ENCODE measurements at places on chromosomes 11 and 22.

DNA sequence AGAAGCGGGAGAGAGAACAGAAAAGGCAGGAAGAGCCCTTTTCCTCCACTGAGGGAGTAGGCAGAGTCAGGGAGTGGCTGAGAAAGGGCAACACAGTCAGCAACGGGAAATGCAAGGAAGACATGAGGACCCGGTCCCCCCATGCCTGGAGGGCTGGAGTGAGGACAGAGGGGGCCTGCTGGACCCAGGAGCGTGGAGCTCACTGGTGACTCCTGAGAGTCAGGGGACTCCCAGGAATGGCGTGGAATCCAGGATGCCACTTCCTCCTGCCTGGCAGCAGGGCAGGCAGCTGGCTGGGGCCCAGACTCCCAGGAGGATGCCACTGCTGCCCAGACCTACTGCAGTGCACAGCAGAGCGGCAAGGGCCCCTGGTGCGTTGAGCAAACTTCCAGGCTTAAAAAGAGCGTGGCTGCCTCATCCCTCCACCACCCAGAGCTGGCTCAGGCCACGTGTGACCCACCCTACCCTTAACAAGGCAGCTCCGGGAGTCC, 11.3 kb downstream of the C11orf21 start:
- no peak for DNase-seq

DNA sequence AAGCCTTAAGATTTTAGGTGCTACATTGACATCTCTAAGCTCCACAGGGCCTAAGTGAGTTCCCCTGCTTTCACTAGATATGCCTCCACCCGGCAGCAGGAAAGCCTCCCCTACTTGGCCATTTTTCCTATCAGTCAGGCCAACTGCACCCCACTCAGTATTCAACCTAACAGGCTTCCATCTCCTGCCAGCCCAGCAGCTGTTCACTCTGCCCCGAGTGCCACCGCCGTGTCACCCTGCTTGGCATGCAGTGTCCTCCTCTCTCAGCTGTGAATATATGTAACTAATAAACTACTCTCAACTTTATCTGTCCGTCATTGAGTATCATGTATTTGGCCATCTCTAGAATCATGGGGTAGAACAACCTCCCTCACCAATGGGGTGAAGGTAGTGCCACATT, 9.0 kb upstream of the OR6M1 start:
- no peak for DNase-seq

- no peak for DNase-seq
These were observed 15.8 kb downstream of the BLID start for GRCh38 chr11:122100037-122100755.

DNA sequence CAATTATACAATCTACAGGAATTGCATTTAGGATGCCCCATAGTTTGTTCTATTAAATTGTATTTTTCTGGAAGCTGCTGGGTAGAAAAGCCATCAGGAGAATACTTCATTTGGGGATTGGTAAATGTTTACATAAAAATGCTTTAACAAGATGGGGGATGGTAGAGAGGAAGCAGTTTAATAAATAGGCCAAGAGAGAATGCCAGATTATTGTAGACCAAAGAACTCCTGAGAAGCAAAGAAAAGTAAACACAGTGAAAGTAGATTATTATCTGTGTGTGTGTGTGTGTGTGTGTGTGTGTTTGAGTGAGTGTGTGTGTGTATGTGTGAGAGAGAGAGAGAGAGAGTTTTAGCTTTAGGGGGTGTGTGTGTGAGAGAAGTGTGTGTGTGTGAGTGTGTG, 820.4 kb upstream of the CCDC90B start:
- DNase-seq, result no peak

DNA sequence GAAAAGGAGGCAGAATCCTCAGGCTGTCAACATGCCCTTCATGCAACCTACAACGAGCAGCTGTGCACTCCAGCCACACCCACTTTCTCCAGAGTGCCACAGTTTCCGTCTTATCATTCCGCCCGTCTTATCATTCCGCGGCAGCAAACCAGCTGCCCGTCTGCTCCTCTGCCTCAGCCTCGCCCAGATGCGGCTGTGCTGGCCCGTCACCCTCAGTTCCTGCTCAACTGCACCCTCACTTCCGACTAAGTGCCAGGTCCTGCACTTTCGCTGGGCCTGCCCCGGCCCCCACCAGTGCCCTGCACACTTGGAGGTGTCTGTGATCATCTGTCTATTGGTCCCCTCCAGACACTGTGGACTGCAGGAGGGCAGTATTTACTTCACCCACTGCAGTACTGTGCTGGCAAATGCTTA, 43.7 kb downstream of the MICAL3 start:
- DNase-seq, result no peak

DNA sequence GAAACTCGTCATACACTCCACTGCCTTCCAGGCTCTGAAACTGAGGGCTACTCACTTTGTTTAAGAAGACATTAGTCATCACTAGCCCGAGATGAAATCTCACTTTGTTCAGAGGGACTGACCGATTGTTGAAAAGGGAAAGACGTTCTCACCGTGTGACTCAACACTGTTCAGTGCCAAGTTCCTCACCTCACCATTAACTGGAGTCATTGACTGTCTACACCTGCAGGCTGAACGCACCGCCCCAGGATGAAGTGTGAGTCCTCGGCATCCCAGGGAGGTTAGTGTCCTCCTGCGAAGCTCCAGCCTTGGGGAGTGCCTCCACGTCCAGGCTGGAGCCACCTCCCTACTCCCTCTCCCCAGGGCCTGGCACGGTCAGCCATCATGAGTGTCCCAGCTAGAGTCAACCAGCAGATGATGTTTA, 30.4 kb downstream of the FADD start:
- DNase-seq, result no peak

GRCh38 chr11:2612884-2613571, 86.8 kb downstream of the KCNQ1OT1 start:
- no peak for DNase-seq

GRCh38 chr11:84923489-84923888, 703.7 kb downstream of the DLG2 start:
- DNase-seq, result no peak

GRCh38 chr11:95282291-95282751, 51.3 kb upstream of the SESN3 start:
- no peak for DNase-seq

GRCh38 chr11:34302046-34302921, 55.5 kb downstream of the ABTB2 start:
- no peak for DNase-seq

DNA sequence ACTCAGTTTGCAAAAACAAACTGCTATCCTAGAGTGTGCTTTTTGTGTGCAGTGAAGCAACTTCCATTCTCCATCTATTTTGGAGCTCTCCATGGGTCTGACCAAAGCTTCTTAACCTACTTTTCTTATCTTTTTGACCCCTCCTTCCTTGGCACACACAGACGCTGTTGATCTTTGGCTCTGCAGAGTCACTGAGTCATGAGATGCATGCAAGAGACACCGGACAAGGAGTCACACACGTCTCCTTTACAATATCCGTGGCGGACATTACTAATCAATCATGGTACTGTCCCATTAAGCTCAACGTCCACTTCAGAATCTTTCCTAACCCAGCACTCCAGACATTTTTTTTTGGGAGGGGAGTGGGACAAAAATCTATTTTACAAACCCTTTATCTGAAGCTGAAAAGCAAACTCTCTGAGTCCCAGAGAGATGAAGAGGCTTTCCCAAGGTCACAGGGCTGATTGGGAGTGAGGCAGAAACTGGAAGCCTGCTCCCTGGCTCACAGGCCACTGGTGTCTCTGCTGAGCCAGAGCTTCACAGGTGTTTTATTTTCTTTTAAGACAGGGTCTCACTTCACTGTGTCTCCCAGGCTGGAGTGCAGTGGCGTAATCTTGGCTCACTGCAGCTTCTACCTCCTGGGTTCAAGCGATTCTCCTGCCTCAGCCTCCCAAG, 165.8 kb upstream of the SYT13 start:
- no peak for DNase-seq

DNA sequence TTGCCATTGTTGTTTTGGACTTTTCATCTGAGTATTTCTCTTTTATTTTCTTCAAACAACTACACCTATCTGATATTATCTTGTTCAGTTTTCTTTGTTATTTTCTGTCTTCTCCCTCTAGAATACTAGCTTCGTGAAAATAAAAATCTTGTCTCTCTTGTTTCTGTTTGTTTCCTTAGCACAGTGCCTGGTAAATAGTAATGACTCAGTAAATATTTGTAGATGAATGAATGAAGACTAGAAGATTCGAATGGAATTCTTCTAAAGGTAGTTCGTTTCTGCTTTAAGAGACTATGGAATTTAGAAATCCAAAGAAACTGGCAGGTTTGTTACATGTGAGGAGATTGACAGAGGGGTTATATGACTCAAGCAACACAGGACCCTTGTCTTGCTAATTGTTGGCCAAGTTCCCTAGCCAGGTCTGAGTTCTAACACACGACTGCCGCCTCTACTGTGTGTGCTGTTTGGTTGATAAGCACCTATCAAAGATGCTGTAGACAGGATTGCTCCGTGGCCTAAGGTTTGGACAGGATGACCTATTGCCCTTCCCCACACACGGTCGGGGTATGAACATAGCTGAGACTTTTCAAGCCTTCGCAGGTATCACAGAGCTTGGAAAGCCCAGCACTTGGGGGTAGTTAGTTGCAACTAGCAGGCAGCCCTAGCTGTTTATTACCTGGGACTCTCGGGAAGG, 831 bp upstream of the TMEM135 start:
- DNase-seq, result peak; percentile 0

- DNase-seq, result no peak
These were observed 1.4 kb upstream of the NEFH start for GRCh38 chr22:29478326-29479276.

- peak; percentile 31 for DNase-seq
These were observed 7.8 kb downstream of the MYEOV start for GRCh38 chr11:69301455-69302401.

- DNase-seq, result no peak
These were observed 453.5 kb downstream of the OPCML start for GRCh38 chr11:133078591-133079404.

- no peak for DNase-seq
These were observed 174.9 kb upstream of the C11orf87 start for GRCh38 chr11:109247071-109247470.

- DNase-seq, result no peak
These were observed 371.8 kb upstream of the CHORDC1 start for GRCh38 chr11:90594658-90595057.

- no peak for DNase-seq
These were observed 16.3 kb downstream of the LGR4 start for GRCh38 chr11:27456140-27456794.

GRCh38 chr11:131038597-131038996, 122.3 kb upstream of the SNX19 start:
- no peak for DNase-seq

Measured in stimulated activated CD4-positive, alpha-beta T cell treated with anti-CD3 and anti-CD28 coated beads, Interleukin-1b, Interleukin-23, amount 100 ng/mL, for 24 hours (primary cell).